ENCODE measurements at places on chromosomes 16 and 17.

GRCh38 chr16:57667526-57668262 is 412 bp upstream of the ADGRG3 start:
- DNase-seq: no peak

DNA sequence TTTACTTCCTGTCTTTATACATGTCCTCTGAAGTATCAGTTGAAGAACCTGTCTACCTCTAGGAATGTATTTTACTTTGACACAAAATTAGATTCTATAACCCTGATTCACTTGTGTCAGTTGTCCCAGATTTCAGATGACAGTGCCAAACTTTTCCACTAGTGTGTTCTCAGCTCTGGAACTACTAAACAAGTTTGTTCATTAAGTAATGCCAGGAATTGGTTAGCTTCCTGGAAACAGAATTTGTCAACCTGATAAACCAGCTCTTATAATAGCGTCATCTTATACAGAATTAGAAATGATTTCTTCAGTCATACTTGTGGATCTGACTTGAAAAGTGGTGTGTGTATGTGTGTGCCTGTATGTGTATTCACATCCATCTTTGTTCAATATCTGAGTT is 7.4 kb downstream of the MAP3K3 start:
- DNase-seq: no peak

DNA sequence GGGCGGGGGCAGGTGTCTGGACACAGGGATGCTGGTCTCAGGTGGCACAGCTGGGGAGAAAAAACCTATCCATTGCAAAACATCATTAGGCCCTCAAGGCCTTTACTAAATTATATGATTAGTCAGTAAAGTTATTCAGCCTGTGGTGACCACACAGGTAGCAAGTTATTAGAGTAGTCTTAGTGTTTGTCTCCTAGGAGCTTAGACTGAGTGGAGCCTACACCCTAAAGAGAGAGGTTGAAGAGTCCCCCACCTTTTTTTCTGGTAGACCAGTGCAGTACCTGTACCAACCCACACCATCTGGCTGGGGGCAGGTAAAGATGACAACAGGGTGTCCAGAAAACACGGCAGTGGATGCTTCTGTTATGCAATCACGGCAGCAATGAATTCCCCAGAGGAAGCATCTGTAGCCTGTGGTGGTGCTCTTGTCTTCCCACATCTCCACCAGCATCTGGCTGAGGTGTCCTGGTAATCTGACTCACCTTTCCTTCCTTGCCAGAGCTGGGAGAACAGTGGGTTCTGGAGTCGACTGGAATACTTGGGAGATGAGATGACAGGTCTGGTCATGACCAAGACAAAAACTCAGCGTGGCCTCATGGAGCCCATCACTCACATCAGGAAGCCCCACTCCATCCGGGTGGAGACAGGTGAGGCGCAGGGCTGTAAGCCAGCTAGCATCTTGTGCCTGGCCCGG is 11.0 kb downstream of the MYCBPAP start:
- DNase-seq: no peak

DNA sequence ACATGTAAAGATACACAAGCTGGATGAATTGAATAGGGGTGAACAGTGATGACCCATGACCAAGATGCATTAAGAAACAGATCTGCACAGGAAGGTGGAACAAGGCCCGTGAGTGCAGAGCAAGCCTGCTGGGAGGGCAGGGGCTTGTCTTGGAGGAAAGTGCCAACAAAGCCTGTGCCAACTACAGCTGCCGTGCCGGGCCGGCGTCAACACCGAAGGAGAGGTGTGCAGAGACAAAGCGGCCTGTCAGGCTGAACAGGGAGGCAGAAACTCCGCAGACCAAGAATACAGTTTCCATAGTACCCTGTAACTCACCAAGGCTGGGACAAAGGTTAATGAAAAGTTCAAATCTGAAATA is 46.7 kb downstream of the ANKRD11 start:
- DNase-seq: no peak

DNA sequence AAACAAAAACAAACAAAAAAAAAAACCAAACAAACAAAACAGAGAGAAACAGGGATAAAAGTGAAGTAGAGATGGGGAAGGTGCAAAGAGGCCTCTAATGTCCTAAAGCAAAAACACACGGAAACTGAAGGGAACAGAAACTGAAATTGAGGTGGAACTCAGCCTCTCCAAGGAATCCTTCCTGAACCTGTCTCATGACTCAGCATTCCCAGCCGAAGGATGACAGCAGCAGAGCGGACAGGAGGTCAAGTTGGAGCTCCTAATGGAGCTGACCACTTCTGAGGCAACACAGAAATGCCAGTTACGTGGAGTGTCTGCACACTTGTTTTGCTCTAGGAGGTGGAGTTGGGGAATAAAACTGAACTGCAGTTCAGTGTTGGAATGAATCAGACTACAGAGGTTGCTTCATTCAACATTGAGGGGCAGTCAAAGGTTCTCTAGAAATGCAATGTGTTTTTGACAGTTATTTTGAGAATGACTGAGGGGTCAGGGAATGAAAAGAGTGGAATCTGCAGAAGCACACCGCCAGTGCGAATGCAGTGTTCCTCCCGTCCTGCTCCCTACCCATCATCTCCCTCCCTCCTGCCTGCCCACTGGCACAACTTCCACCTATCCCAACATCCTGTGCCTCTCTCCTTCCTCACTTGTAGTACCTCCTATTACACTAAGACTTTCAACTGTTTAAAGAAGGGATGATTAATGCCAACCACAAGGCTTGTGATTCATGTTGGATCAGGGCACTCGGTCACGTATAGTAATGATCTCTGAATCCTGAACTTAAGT is 6.3 kb downstream of the UBE2O start:
- DNase-seq: no peak

DNA sequence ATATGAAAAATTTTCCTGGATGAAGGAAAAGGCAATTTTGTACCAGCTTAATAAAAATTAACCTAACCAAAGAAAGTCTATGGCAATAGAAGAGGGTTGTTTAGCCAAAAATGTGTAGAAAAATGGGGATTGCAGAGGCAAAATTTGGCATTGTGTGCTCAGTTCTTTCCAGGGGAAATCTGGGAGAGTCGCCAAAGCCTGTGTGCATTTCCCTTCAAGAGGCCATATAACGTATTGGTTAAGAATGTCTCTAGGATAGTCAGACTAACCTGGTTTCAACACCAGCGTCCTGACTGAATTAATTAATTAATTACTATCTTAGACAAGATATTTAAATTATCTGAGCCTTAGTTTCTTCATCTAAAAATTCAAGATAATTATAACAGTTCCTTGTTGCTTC is 44.8 kb upstream of the HLF start:
- DNase-seq: no peak

DNA sequence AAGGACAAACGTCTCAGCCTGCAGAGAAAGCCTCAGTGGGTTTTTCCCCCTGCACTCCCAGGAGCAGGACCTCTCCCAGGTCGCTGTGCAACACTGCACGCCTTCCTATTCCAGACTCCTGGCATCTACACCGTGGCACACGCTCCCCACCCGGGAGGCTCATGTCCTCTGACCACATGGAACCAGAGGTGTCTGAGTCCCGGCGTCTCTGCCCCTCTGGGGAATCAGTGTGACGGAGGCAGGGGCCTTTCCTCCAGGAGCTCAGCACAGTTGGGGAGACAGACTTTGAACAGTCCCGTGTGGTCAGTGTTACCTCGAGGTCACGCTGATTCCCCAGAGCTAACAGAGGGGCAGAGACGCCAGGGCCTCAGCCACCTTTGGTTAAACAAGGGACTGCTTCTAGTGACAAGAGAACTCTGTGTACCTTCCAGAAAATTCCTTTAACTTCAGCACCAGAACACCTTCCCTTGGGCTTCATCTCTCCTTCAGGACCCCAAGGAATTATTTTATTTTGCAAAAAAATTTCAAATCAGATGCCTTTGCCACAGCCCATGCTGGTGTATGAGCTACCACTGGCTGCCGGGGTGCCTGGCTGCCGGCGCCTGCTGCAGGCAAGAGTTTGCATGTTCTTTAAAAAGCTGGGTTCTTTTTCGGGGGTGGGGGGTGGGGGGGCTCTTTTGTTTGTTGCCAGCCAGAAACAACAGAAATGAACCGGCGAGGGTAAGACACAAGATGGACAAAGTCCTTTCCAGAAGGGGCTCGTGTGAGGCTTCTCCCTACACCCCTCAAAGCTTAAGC is 6.6 kb downstream of the CANT1 start:
- DNase-seq: no peak

DNA sequence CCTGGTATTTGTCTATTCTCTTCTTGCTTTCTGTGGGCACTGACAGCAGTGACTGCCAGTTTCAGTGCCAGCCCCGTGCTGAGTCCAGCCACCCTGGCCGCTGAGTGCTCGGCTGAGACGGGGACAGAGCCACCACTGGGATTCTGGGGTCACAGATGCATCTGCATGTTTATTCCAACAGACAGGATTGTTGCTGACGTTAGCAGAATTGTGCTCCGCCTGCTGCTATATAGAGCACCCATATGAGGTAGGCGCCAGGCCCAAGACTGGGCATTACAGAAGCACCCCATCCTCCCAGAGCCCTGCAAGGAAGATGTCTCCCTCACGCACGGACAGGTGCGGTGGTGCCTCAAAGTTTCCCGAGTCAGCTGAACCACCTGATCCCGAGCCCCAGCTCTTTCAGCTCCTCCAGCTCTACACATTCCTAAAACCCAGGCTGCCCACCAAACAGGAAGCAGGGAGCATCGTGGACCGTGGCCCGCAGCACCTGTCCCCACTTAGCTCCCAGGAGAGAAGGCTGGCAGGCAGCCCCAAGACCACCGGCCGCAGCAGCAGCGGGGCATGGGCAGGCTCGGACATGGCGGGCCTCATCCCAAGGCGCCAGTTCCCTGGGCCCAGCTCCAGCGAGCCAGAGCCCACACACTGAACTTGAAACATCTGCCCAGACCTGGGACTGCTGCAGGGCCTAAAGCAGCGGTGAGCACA is 44.9 kb upstream of the RASD1 start:
- no peak for DNase-seq

- DNase-seq: no peak
Observed at GRCh38 chr16:12436201-12436657, 367.5 kb downstream of the CPPED1 start.

DNA sequence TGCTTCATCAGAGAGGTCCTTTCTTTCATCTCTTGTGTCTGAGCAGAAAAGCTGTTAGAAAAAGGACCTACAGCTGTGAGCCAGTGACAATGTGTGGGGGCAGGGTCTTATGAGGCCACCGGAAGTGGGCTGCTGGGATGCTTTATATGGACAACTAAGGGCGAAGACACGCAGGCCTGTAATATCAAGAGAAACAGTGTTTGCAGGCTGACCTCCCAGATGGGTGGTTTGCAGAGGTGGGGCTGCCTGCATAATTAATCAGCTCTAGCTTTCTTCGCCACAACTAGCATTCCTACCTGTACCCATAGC is 30.4 kb upstream of the SALL1 start:
- no peak for DNase-seq

- DNase-seq: no peak
Observed at GRCh38 chr16:15953477-15953876, 4.1 kb downstream of the ABCC1 start.

DNA sequence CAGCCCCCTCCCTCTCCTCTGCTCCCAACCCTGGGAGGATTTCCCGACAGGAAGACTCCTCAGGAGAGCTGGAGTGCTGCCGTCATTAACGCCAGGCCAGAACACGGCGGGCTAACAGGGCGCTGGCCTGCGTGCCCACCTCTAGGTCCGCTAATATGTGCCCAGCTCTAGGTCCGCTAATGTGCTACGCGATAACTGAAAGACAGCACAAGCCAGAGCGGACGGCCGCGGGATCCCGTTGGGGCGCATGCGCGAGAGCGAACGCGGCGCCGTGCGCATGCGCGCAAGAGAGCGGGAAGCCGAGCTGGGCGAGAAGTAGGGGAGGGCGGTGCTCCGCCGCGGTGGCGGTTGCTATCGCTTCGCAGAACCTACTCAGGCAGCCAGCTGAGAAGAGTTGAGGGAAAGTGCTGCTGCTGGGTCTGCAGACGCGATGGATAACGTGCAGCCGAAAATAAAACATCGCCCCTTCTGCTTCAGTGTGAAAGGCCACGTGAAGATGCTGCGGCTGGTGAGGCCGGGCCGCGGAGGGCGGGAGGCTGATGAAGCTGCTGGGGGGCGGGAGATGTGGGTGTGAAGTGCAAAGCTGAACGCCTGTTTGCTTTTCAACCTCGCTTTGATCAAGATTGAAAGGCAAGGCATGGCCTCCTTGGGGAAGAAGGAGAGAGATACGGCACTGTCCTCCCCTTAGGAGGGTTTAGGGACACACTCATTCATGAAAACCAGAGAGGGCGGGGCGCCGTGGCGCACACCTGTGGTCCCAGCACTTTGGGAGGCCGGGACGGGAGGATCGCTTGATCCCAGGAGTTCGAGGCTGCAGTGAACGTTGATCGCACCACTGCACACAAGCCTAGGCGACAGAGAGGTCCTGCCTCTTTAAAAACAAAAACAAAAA is at the start of gene CKLF:
TSS of gene CKLF (plus strand) at position 291 of the 892 bp plus-strand sequence. CDS start at position 431, 140 bp downstream.
- DNase-seq: peak; percentile 80

DNA sequence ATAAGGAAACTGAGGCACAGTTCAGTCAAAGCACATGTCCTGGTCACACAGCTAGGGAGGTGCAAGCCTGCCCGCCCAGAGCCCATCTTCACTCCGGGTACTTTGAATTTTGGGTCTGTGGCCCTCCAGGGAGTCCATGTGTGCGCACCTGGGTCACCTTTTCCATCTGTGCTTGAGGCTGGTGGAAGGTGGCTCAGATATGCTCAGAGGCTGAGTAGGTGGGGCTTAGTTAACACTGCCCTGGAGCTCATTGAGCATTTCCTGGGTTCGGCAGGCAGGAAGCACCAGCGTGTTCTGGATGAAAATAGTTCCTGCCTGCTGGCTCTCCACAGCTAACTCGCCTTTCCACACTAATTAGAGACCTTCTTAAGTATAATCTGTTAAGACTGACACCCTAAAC is 19.2 kb downstream of the FAM234A start:
- DNase-seq: no peak

DNA sequence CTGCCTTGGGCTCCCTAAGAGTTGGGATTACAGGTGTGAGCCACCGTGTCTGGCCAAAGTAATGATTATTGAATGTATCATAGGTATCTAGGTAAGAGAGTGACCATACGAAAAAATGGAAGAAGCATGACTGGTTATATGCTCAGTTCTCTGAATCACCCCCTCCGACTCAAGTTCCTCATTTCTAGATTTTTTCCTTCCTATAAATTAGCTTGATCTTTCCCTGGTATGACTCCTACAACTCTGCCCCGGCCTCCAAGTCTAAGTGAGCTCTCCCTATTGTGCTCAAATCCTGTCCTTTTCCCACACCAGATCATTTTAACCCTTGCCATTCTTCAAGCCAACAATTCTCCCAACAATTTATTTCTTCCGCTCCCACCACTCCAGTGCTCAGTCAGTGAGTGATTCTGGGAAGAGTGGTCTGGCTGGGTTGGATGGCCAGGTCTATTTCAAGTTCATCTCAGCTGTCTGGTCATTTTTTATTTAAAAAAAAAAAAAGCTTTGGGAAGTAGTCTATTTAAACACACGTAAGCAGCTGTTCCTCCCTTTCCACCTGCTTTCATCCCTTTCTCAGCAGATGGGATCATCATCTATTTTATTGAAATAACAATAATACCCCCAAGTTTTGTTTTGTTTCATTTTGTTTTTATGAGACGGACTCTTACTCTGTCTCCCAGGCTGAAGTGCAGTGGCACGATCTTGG is 120.2 kb upstream of the HS3ST2 start:
- DNase-seq: no peak

- DNase-seq: no peak
Observed at GRCh38 chr17:62052765-62053338, 12.2 kb downstream of the MED13 start.

- DNase-seq: no peak
Observed at GRCh38 chr16:16042076-16042475, 92.7 kb downstream of the ABCC1 start.

- no peak for DNase-seq
Observed at GRCh38 chr17:82942166-82943130, 102.6 kb upstream of the ZNF750 start.

All from stimulated activated CD8-positive, alpha-beta memory T cell treated with anti-CD3 and anti-CD28 coated beads, Interleukin-7, amount 100 ng/mL, for 48 hours (primary cell).